ENCODE measurements at places on chromosomes 4 and X.
A peak's percentile ranks its signal among the peaks of the same experiment; 100 is the strongest.

GRCh38 chr4:8009097-8009496 lies 69.4 kb upstream of the AFAP1 start:
- DNase-seq = no peak

GRCh38 chr4:16467061-16467460 lies 240.8 kb upstream of the TAPT1 start:
- no peak for DNase-seq

DNA sequence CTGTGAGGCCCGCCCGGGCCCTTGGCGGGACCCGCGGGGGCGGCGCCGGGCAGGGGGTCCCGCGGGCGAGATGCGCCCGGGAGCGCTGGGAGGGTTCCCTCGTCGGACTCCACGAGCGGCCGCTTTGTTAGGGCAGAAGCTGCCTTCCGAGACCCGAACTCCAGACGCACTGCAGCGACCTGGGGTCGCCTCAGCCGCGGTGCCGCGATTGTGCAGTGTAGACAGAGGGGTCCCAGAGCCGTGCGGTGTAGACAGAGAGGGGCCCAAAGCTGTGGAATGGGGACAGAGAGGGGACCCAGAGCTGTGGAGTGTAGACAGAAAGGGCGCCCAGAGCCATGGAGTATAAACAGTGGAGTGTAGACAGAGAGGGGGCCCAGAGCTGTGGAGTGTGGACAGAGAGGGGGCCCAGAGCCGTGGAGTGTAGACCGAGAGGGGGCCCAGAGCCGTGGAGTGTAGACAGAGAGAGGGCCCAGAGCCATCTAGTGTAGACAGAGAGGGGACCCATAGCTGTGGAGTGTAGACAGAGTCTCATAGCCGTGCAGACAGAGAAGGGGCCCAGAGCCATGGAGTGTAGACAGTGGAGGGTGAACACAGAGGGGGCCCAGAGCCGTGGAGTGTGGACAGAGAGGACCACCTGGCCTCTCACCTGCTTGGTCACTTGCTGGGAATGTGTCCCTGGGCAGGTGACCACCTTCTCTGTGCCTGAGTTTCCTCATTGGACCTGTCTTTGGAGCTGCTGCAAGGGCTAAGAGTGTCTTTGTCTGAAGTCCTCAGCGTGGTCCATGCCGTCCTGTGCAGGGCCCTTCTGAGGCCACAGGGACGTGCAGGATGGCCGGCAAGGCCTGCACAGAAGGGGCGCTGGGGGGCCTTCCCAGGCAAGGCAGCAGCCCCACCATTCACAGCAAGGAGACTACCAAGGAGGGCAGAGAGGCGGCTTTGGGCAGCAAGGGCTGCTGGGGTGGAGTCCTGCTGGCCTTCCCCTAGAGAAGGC lies 875 bp downstream of the RGS12 start:
- DNase-seq = no peak

GRCh38 chr4:182808673-182809416 lies 108.3 kb downstream of the DCTD start:
- DNase-seq = peak; percentile 8

DNA sequence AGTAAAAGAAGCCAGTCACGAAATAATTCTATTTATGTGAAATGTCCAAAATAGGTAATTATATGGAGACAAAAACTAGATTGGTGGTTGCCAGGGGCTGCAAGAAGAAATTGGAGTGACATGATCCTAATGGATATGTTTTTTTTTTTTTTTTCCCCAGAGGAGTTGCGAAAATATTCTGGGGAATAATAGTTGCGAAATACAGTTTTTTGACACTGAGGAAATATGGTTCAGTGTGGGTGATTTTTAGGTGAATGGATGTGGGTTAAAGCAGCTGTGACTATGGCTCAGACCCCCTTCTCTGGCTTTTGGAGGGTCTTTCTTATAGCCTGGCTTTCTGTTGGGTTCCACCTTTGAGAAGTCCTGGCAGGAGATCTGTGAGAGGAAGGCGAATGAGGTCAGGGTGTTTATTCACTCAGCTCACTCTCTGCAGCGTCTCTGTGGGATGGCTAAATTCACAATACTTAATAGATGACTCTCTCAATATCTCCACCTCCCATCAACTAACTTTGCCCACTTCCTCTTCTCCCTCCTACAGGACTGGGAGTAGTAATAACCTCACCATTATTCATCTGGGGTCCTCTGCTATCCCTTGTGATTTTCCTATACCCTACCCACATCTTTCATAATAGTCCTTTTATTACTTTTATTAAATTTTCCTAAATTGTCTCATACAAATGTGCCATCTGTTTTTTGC lies 15.3 kb upstream of the RAB9B start:
- no peak for DNase-seq

GRCh38 chr4:155114790-155115189 lies 93.6 kb upstream of the NPY2R start:
- DNase-seq = no peak

- DNase-seq = no peak
These were observed 250.4 kb downstream of the TMA16 start for GRCh38 chr4:163744861-163745260.

DNA sequence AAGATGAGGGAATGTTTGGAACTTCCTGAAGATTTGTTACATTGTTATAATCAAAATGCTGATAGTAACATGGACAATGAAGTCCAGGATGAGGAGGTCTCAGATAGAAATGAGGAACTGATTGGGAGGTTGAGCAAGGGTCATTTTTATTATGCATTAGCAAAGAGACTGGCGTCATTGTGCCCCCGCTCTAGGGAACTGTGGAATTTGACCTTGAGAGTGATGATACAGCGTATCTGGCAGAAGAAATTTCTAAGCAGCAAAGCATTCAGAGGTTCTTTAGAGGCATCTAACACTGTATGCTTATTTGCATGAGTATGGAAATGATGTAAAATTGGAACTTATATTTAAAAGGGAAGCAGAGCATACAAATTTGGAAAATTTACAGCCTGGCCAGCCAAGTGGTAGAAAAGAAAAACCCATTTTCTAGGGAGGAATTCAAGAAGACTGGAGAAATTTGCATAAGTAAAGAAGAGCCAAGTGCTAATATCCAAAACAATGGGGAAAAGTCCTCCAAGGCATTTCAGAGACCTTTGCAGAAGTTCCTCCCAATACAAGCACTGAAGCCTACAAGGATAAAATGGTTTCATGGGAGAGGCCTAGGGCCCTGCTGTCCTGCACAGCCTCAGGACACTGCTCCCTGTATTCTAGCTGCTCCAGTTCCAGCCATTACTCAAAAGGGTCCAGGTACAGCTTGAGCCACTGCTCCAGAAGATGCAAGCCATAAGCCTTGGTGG lies 483.0 kb upstream of the NDST4 start:
- DNase-seq = no peak

DNA sequence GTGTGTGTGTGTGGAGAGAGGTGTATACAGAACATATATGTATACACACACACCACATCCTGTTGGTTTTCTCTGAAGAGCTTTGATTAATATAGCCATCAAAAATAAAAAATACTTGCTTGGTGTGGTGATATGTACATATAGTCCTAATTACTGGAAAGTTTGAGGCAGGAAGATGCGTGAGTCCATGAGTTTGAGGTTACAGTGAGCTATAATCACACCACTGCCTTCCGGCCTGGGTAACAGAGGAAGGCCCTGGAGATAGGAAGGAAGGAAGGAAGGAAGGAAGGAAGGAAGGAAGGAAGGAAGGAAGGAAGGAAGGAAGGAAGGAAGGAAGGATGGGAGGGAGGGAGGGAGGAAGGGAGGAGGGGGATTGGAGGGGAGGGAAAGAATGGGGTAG lies 360.4 kb upstream of the CPEB2 start:
- DNase-seq = no peak

Measured in HS-27A (cell line).